ENCODE measurements at places on chromosomes 3 and 15.

DNA sequence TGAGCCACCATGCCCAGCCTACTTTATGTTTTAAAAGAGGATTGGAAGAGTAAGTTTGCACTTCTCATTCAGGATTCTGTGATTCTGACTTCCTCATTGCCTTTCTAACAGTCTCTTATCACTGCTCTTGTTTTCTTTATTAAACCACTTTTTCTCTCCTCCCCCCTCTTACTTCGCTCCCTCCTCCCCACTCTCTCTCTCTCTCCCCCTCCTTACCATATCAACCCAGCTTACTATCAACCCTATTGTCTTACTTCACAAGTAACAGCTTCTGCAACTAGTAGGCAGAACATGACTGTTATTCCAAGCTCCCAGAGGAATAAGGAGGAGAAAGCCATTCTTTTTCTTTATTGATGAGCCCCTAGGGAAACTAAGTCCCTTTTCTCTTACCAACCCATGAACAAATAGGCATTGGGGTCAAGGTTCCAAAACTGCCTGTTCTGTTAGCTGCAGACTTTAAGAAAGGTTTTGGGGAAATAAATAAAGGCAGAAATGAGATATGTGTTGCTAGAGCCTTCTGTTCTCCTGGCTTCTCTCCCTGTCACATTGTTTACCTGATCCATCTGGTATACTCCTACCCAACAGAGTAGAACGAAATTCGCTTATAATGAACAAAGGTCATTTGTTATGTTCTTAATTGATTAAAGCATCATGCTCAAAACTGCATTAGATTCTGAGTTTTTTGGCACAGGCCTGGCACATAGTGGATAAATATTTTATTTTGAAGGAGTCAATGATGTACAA lies 56.4 kb upstream of the RASGRP1 start:
- no peak for DNase-seq

DNA sequence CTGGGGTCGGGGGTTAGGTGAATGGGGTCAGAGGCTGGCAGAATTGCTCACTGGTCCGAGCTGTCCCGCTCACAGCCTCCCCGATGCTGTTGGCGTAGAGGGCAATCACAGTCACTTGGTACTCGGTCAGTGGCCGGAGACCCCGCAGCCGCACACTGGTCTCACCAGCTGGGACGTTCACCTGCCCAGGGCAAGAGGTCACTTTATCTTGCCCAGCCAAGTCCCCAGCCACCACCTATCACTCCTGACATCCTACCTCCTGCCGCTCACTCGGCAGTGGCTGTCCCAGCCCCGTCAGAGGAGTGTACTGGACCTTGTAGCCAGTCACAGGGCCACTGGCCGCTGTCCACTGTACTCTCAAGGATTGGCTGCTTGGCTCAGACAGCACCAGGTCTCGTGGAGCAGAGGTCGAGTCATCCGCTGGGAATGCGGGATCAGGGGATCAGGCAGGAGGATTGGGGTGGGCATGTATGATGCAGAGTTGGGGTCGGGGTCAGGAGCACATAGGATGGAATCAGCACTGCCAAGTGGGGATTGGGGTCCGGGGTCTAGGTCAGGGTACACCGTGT lies 2.5 kb downstream of the COL7A1 start:
- DNase-seq = no peak

DNA sequence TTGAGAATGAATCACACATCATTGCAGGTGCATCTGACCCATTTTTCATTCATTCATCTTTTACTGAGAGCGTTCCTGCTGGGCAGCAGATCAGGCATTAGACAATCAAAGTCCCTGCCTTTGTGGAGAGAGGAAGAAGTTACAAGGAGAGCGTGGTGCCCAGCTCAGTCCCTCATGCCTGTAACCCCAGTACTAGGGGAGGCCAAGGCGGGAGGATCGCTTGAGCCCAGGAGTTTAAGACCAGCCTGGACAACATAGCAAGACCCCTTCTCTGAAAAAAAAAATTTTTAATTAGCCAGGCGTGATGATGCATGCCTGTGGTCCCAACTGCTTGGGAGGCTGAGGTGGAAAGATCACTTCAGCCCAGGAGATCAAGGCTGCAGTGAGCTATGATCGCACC lies 35.0 kb upstream of the MEX3B start:
- DNase-seq = no peak

GRCh38 chr3:129989414-129989813 lies 14.9 kb downstream of the TRH start:
- DNase-seq = no peak

GRCh38 chr3:72152551-72153476 lies 367.9 kb upstream of the PROK2 start:
- DNase-seq = peak; percentile 81

DNA sequence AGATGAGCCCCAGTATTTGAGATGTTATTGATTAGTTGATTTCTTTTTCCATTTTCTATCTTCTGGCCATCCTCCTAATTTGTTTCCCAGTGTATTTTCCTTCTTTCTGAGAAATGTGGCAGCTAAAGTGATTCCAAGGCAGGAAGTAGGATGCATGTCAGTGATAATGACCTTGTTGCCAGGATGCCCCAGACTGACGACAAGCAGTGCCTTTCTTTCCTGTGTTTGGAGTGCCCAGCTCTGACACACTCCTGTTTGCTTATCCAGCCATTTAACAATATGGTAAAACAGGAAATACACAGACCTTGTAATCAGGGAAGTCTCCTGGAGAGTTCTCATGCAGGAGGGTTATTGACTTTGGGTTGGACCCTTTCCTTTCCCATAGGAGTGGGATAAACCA lies 20.4 kb downstream of the TMOD2 start:
- no peak for DNase-seq

- DNase-seq = no peak
Measured at GRCh38 chr15:93941697-93942096, 289.7 kb upstream of the MCTP2 start.

DNA sequence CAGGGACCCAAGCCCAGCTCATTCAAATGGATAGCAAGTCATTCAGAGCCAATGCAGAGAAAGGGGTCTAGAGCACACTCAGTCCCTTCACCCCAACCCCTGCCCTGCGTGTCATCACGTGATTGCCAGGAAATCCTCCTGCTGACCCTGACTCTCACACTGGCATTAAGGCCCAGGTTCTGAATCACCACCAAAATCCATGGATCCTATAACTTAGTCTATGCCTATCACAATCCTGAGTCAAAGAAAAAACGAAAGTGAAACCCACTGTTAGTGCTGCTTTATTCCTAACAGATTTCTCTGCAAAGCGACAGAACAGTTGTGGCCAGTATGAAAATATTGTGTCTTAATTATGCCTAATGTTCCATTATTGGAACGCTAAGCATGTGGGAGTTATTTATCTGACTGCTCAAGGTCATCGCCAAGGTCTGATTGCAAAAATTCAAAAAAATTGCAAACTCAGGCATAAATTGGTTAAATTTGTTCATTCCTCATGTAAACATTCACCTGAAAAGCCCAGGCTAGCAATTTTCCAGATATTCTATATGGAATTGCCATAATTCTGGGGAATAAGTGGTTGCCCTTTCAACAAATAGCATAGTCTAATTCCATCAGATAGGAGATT lies 108.7 kb upstream of the EIF1B start:
- no peak for DNase-seq

GRCh38 chr3:132535575-132536441 lies 61.3 kb upstream of the ACKR4 start:
- DNase-seq = peak; percentile 31

DNA sequence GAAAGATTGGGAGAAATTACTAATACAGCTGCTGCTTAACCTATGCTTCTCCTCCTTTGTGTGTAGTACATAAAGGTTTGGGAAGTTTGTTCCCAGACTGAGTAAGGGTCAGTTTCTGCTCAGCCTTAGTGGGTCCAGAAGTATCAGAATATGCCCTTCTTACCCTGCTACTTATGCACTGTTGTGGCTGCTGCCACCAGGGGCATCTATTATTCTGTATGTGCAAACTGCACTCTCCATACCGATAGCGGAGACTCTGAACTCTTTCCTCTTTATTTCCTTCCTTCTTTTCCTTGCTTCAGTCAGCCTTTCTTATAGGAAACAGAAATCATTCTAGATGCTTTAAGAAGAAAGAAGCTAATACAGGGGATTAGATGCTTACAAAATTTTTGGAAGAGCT lies 4.0 kb downstream of the NEDD4 start:
- no peak for DNase-seq

- DNase-seq = no peak
Measured at GRCh38 chr3:1848935-1849334, 249.7 kb upstream of the CNTN4 start.

GRCh38 chr15:52428297-52428696 lies 100.4 kb downstream of the MYO5A start:
- DNase-seq = no peak

DNA sequence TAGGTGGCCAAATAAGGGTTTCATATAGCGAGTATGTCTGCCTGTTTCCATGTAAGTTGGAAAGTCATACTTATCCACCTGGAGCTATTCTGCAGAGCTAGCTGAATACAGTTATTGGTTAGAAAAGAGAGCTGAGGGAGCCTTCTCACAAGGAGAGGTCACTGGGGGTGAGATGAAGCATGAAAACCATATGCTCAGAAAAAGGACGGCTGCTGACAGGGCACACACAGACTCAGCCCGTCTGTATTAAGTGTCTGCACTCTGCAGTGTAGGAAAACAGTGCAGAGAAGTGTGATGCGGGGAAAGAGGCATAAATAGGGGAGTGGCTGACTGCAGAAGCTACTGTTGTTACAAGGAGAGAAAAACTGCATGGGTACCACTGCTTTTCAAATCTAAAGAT lies 58.2 kb downstream of the C3orf70 start:
- DNase-seq = no peak

DNA sequence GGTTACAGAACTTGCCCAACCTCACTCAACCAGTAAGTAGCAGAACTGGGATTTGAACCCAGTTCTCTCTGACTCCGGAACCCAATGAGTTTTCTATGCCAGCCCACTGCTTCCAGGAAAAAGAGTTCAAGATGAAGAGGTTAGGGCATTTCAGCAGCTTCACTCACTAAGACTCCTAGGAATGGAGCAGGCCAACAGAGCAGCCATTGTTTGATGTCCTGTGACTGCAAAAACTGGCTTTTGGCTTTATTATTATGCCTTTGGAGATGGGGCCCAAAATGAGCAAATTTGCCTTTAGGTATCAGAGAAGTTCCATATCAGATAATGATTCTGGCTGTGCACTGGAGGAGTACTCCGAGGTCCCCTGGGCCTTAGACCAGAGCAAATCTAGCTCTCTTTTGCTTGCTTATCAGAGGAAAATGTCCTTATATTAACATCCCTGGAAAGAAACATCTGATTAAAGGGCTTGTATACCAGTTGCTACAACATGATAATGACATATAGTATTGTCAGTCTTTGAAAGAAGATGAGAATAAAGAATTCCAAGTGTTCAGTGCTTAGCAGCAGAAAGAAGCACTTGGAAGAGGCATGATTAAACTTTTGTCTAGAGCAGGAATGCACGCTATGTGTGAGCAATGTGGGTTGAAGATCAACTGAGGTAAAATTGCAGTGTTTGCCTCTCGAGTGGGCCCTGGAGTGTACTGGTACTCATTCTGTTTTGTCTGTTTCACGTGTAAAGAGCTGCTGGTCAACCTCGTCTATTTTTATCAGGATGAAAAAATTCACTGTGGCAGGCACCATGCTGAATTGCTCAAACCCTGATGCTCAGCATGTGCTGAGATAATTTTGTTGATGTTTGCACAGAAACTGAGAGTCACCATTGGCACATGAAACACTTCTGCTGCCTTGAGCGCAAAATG lies 21.8 kb upstream of the KLHL24 start:
- no peak for DNase-seq

GRCh38 chr15:78927077-78927790 lies 17.6 kb downstream of the CTSH start:
- DNase-seq = no peak

All from left colon (tissue), 2 donors.